ENCODE measurements at places on chromosomes 5 and 9. TPM values are rescaled to one million over a fixed set of nuclear protein-coding genes. Genes with fewer than 3 reads are reported as not detected.

DNA sequence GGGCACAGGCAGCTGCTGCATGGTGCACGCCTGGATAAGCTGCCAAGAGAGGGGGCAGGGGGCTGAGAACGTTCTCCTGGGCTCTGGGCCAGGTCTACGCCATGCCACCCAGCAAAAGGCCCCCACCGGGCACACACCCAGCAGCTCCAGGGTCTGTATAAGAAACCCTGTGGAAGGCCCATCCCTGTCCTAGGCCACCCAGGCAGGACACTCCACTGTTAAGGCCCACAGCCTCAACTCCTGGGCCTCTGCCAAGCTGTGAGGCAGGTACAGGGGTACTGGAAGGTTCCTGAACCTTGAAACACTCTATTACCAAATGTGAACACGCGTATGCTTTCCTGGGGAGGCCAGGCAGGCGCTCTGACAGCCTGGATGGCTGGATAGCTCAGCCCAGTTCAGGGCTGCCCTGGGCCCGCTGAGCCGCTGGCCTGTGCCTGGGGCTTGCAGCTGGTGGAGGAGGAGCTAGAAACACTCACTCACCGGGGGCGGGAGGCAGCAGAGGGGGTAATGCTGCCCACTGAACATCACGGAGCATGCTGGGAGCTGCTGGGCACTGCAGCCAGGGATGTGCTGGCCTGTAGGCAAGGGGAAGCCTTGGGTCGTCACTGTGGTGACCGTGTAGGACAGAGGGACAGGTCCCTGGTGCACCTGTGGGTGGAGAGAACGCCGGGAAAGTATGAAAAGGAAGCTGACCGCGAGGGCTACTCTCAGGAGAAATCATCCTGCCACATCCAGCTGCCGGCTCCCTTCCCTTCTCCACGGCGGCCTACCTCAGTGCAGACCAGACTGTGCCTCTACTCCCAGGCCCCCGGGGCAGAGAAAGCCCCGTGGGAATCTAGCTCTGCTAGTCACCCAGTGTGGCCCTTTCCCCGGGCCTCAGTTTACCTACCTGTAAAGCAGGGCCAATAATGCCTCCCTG, 6.0 kb downstream of the RNF44 start:
- DNase-seq, result no peak

Gene PLCXD3
- not detected for total RNA-seq

DNA sequence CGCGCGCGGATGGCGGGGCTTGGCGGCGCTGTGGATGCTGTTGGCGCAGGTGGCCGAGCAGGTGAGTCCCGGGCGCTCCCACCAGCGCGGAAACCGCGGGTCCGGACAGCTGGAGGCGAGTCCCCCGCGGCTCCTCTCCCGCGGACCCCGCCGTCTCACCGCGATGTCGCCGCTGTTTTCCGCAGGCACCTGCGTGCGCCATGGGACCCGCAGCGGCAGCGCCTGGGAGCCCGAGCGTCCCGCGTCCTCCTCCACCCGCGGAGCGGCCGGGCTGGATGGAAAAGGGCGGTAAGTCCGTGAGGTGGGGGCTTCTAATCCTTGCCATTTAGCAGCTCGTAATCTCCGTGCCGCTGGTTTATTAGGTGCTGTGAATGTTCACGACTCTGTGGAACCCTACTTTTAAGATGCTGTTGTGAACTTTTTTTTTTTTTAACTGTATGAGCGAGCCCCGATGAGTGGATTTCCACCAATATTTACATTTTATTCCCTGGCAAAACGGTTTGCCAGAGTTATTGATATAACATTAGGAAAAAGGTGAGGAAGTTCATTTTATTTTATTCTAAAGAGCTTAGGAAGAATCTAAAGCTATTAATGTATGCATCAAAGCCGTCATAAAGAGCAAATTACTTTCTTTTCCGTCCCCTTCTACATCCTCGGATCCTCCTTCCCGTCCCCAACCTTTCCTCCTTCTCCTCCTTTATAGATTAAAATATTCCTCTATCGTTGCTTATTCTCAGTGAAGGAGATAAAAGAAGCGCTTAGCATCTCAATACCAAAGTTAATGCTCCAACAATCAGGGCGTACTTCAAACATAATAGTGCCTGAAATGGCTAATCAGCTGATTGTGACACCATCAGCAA, 579 bp downstream of the ADAMTS16 start:
- no peak for DNase-seq

Gene PCDHA4
- total RNA-seq, result not detected

Gene ZNF169
- total RNA-seq, result 7.2 TPM

Gene SLC34A3
- not detected for total RNA-seq

Gene CDH6
- not detected for total RNA-seq

Gene GPSM1
- total RNA-seq, result 6.5 TPM

Gene GFI1B
- total RNA-seq, result not detected

- no peak for DNase-seq
Observed at GRCh38 chr5:64451551-64451950, 54.3 kb upstream of the RGS7BP start.

DNA sequence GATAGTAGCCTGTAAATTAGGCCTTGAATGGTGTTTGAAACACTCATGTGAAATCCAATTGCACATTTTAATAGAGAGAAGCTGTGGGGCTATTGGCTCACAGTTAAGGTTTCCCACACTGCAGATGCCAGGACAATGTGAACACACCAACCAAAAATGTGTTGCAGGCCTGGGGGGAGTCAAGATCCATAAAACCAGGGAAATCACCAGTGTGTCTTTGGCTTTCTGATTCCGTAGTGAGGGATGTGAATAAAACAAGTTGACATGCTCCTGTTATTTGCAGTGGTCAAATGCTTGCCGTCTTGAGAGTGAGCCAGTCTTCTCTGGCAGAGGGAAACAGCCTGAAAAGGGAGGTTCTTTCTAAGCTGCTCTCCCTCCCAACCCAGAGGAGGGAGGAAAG, 79.0 kb downstream of the ZNF462 start:
- no peak for DNase-seq

- DNase-seq, result no peak
Observed at GRCh38 chr9:132754236-132754635, 84.0 kb downstream of the GTF3C4 start.

- no peak for DNase-seq
Observed at GRCh38 chr5:139998837-139999236, 44.3 kb downstream of the NRG2 start.

Gene ACOT12
- not detected for total RNA-seq

- DNase-seq, result no peak
Observed at GRCh38 chr5:69454460-69455249, 37.9 kb upstream of the OCLN start.

GRCh38 chr9:129781981-129782380, 21.0 kb upstream of the TOR1B start:
- no peak for DNase-seq

Gene SPINK13
- not detected for total RNA-seq

DNA sequence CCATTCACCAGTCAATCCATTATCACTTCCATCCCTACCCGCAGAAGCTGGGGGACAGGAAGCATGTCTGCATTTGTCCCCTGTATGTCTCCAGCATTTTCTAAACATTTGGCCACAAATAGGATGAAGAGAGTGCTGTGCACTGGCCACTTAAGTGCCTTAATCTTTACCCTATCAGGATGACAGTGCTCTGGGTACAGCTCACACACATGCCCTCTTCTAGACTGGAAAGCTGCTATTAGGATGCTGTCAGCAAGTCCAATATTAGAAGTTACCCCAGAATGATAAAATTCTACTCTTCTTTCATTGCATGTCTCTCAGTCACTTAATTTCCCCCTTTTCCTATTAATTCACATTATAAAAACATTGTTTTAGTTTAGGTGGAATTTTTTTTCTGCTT, 168.4 kb downstream of the RASEF start:
- no peak for DNase-seq

Gene PCDHGC4
- not detected for total RNA-seq

Gene BARHL1
- total RNA-seq, result not detected

DNA sequence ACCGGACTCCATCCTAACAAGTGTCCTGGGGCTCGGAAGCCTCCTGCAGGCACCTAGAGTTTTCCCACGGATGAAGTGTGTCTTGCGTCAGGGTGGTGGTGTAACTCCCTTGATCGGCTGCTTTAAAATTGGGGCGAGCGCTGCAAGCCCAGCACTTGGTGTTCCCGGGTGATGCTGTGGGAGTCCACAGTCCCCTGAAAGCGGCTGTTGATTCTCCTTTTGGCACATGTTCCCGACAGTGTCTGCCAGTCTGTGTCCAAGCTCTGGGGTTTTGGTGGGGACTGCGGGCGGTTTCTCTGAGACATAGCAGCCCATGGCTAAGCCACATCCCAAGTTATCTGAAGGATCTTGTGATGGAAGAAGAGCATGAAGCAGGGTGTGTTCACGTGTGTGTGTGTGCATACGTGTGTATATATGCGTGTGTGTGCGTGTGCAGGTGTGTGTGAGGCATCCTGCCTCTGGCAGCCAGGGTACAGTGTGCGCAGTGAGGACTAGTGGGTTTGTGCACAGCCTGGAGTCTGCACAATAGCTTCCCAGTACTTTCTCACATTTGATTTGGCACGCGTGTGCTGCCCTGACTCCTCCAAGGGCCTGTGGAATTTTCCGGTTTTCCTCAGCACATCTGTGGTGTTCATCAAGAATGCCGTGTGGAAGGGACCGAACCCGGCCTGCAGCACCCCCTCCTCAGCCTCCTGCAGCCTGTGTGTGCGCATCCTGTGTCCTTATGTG, 16.9 kb downstream of the SLC25A48 start:
- DNase-seq, result no peak

- DNase-seq, result peak; percentile 20
Observed at GRCh38 chr9:34562135-34562745, 27.3 kb downstream of the CNTFR start.

DNA sequence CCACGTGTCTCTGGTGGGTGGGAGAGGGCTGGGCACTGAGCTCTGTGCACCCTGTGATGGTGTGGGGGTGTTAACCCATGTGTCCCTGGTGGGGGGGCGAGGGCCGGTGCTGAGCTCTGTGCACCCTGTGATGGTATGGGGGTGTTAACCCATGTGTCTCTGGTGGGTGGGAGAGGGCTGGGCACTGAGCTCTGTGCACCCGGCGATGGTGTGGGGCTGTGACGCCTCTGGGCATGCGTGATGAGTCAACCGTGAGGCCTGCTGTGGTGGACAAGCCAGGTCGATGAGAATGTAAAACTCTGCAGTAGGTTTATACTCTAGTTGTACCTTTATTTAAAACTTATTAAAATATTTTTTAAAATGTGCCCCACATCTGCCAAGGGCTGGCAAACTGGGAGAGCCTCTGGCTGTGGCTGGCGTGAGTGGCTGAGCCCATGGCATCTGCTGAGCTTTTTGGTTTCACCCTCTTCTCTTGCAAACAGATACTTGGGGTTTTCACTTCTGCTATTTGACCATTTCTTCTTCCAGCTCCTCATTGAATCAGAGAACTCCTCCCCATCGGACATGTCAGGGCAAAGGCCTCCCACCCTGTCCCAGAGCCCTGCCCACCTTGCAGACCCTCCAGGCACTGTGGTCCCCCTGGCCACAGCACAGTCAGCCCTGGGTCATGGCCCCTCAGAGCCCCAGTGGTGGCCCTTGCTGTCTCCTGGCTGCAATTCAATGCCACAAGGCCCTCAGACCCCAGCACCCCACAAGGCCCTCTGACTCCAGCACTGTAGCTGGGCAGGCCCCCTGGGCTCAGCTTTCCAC, 18.5 kb upstream of the EXOC3 start:
- DNase-seq, result no peak

GRCh38 chr5:116359592-116359991, 215.0 kb downstream of the SEMA6A start:
- DNase-seq, result no peak

DNA sequence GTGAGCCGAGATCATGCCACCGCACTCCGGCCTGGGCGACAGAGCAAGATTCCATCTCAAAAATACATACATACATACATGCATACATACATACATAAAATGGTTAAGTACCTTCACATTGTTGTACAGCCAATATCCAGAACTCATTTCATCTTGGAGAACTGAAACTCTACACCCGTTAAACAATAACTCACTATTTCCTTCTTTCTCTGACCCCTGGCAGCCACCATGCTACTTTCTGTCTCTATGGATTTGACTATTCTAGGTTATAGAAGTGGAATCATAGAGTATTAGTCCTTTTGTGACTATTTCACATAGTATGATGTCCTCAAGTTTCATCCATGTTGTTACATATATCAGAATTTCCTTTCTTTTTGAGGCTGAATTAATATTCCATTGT, 9.6 kb upstream of the KIF27 start:
- DNase-seq, result no peak

- no peak for DNase-seq
Observed at GRCh38 chr9:123138163-123138562, 104.7 kb downstream of the GPR21 start.

GRCh38 chr5:156991714-156992113, 28.7 kb upstream of the TIMD4 start:
- DNase-seq, result no peak
